Heart left ventricle (tissue), 16 donors: ENCODE measurements at places on chromosomes 2 and 18. TPM values are rescaled to one million over a fixed set of nuclear protein-coding genes. Genes with fewer than 3 reads are reported as not detected.

Gene SYT4
- total RNA-seq = not detected

Gene UNC50
- total RNA-seq = 30.5 TPM

Gene RBM43
- 1.7 TPM for total RNA-seq

Gene SERPINB3
- total RNA-seq = not detected

Gene DSG3
- not detected for total RNA-seq

Gene G6PC2
- not detected for total RNA-seq
